NCI-H1092 (cell line): ENCODE measurements at places on chromosomes 1 and 21.

DNA sequence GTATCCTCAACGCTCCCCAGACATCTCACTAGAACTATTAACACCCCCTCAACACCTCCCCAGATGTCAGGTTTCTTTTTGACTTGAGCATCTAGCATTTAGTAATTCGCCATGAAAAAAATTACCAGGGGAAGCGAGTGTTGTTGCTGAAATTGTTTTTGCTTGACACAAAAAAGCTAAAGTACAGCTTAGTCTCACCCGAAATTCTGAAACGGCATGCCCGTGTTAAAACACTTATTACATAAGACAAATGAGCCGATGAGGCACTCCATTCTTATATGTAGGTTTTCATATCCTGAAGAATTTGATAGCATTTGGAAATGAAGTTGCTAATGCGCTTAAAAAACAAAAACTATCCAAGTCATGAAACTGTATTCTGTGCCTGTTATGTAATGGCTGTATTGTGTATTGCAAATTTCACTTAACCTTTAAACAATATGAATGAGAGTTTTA lies 1.3 kb upstream of the NRIP1 start:
- no peak for DNase-seq

GRCh38 chr1:69814926-69815325 lies 247.2 kb downstream of the LRRC7 start:
- no peak for DNase-seq

DNA sequence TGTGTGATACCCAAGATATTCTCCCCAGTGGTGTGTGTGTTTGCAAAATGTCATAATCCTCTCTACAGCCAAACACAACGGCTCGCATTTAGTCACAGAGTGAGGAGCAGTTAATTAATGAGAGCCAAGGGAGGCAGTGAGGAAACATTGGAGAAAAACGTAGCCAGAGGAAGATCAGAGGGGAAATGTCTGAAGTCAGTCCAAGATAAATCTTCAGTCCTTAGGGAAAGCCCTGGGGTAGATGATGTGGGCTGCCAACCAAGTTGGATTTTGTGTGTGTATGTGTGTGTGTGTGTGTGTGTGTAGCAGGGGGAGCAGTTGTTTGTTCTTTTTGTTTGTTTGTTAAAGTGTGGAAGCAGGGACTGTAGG lies 201.0 kb upstream of the PTBP2 start:
- no peak for DNase-seq

- no peak for DNase-seq
Observed at GRCh38 chr1:222897527-222898190, 82.8 kb downstream of the DISP1 start.

DNA sequence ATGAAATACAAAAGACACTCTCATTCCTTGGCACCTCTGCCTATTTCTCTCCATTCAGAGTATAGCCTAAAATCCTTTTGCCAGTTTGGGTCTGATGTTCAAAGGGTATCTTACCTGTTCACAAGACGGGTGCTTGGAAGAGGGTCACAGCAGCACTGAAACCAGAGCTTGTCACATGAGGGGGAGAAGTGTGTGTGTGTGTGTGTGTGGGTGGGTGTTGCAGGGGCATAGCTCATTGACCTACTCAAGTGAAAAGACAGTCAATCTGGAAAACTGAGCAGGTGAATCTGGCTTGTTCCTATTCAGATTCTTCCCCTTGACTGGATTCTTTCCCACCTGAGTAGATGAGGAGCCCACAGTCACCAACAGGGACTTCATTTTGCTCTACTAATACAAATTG lies 63.9 kb downstream of the KCTD3 start:
- DNase-seq: no peak

DNA sequence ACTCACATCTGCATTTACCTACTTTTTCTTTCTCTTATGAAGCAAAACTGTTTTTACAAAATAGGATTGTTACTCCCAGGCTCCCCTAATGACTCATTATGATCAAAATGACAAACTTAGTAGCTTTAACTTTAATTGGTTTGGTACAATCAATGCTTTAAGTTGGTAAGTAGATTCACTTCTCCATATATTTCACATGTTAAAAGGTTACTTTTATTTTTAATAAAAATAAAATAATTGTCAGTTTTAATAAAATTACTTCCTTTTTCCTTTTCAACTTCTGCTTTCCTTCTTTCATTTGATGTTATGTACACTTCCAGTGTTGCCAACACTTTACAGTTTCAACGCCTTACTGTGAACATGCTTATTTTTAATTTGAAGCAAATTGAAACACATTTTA lies 477.6 kb downstream of the SETD4 start:
- DNase-seq: no peak

DNA sequence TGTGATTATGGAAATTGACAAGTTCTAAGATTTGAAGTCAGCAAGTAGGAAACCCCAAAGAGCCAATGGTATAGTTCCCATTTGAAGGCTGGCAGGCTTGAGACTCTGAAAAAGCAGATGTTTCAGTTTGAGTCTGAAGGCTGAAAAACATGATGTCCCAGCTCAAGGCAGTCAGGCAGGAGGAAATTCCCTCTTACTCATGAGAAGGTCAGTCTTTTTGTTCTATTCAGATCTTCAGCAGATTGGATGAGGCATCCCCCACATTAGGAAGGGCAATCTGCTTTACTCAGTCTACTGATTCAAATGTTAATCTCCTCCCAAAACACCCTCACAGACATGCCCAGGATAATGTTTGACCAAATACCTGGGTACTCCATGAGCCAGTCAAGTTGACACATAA lies 372.5 kb upstream of the ST6GALNAC5 start:
- no peak for DNase-seq
